Tibial nerve (tissue), 4 donors: ENCODE measurements at places on chromosomes 5 and 9.

GRCh38 chr5:67297802-67298532 is 101.4 kb upstream of the CD180 start:
- DNase-seq = no peak
- H3K27ac ChIP-seq = no peak overlapping the region
- H3K4me3 ChIP-seq = no peak overlapping the region
- no peaks in the 10 kb centered on the region for H3K27me3 ChIP-seq
- H3K36me3 ChIP-seq = no peaks in the 10 kb centered on the region
- H3K4me1 ChIP-seq = no peaks in the 10 kb centered on the region

GRCh38 chr5:36623832-36624231 is 17.4 kb downstream of the SLC1A3 start:
- no peak for DNase-seq
- no peaks in the 10 kb centered on the region for H3K36me3 ChIP-seq
- H3K27me3 ChIP-seq = no peaks in the 10 kb centered on the region
- no peak overlapping the region for H3K27ac ChIP-seq

- no peaks in the 10 kb centered on the region for H3K27me3 ChIP-seq
- DNase-seq = no peak
- no peaks in the 10 kb centered on the region for H3K4me1 ChIP-seq
- no peak overlapping the region for H3K4me3 ChIP-seq
- no peak overlapping the region for H3K27ac ChIP-seq
These were observed 2174.1 kb upstream of the WWC1 start for GRCh38 chr5:166117072-166118066.

DNA sequence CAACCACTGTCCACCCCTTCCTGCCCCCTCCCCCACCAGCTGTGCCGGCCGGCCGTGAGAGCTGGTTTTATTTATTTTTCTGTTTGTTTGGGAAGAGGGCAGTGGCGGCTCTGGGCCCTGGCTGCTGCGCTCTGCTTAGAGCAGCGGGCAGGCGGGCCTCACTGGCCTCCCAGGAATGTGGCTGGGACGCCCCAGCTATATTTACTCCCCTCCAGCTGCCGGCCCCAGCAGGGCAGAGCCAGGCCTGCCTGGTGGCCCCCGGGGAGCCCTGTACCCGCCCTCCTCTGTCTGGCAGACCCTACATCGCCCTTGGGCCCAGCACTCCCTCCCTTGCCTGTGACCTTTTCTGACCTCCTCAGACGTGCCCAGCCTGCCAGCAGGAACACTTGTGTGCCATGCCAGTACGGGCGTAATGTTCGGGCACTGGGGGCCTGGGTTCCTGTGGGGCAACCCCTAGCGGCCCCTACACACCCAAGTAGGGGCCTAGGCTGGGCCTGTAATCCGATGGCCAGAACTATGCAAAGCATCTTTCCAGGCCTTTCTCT is 7.7 kb downstream of the CXXC5 start:
- H3K36me3 ChIP-seq = no peaks in the 10 kb centered on the region
- peak overlapping the region; percentile 29 for H3K4me3 ChIP-seq
- no peaks in the 10 kb centered on the region for H3K27me3 ChIP-seq
- H3K4me1 ChIP-seq = peaks cover 100% of the 10 kb centered on the region

GRCh38 chr5:120088836-120089235 is 375.3 kb upstream of the PRR16 start:
- no peaks in the 10 kb centered on the region for H3K27me3 ChIP-seq
- no peak for DNase-seq
- no peaks in the 10 kb centered on the region for H3K36me3 ChIP-seq
- H3K4me3 ChIP-seq = no peak overlapping the region
